ENCODE measurements at places on chromosomes 12 and 14.

GRCh38 chr14:63855281-63855680 lies 2.5 kb downstream of the SYNE2 start:
- DNase-seq, result no peak

DNA sequence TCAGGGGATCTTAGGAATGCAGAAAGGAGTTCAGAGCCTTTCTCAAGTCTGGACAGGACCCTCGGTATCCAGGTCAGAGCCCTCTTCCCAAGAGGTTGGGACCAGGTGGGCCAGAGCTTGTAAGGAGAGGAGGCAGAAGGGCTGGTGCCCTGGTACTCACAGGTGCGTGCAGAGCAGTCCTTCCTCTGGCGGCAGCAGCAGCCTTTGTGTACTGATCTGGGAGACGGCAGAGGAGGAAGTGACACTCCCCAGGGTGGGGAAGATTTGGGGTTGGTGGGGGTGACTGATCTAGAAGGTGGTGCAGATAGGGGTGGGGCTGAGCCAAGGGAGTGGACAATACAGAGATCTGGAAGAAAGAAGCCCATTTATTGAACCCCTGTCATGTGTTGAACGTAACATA lies at the start of gene ITGB7:
Gene ITGB7, minus strand, starts transcription at position 210 of the 400 bp plus-strand sequence. CDS start 6,808 bp downstream, outside the sequence.
- DNase-seq, result no peak

DNA sequence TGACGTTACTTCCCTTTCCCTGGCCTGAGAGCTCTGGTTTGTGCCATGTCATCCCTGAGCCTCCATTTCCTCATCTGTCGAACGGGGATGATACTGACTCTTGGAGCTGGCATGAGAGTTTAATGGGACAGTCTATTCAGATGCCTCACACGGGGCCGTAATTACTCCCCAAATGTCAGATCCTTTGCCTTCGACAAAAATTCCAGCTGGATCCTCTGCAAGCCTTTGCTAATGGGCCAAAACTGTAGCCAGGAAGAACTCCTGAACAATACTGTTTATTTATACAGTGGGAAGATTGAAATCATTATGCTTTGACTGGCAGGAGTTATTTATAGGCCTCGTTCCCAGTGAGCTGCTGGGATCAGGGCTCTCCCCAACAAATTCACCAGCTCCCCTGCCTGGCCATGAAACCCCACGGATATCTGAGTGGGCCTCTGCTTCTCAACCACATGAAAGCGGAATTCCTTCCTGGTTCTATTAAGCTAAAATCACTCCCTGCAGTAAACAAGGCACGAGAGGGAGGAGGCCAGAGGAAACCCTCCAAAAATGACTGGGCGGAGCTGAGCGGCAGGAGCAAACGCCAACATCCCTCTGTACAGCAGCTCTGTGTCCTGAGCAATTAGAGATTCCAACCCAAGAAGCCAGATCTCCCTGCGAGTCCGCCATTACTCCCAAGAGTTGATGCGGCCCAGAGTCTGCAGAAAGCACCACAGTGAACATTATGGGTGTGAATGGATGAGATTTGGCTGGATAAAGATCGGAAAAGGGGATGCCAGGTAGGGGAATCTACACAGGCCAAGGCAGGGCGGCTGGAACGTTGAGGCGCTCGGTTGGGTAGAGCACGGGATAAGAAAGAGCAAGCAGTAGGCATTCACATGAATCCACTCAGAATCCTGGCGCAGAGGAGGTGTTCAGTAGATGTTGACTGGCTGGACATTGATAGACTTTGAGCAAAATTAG lies 326.1 kb downstream of the BCL11B start:
- DNase-seq, result no peak

- DNase-seq, result no peak
Observed at GRCh38 chr14:68797121-68797670, 4.3 kb upstream of the ZFP36L1 start.

DNA sequence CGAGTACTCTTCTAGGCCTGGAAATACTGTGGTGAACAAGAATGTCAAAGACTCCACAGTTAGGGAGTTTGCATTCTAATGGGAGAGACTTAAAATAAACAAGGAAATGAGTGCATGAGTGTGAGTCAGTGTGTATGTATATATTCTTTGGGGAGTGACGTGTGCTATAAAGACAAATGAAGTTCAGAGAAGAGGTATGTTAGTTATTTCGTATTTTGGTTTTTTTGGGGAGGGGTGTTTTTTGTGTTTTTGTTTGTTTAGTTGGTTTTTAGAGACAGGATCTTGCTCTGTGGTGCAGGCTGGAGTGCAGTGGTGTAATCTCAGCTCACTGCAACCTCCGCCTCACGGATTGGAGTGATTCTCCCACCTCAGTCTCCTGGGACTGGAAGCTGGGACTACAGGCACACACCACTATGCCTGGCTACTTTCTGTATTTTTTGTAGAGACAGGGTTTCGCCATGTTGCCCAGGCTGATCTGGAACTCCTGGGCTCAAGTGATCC lies 74.3 kb downstream of the SRGAP1 start:
- peak; percentile 88 for DNase-seq

GRCh38 chr12:68115281-68115680 lies 44.3 kb downstream of the IFNG start:
- DNase-seq, result no peak

DNA sequence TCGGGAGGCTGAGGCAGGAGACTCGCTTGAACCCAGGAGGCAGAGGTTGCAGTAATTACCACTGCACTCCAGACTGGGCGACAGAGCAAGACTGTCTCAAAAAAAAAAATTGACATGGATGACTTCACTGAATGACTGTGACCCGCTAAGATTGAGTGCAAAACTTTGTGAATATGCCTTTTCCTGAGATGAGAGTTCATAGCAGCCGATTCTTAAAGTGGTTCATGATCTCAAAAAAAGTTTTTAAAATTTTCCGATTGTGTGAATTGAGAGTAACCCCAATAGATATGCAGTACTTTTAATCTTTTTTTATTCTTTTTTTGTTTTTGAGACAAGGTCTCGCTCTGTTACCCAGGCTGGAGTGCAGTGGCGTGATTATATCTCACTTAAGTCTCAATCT lies 1.2 kb downstream of the TCTN1 start:
- DNase-seq, result no peak

- no peak for DNase-seq
Observed at GRCh38 chr12:108144080-108144479, 15.0 kb downstream of the WSCD2 start.

- peak; percentile 22 for DNase-seq
Observed at GRCh38 chr12:49553512-49554088, 14.3 kb downstream of the MCRS1 start.

DNA sequence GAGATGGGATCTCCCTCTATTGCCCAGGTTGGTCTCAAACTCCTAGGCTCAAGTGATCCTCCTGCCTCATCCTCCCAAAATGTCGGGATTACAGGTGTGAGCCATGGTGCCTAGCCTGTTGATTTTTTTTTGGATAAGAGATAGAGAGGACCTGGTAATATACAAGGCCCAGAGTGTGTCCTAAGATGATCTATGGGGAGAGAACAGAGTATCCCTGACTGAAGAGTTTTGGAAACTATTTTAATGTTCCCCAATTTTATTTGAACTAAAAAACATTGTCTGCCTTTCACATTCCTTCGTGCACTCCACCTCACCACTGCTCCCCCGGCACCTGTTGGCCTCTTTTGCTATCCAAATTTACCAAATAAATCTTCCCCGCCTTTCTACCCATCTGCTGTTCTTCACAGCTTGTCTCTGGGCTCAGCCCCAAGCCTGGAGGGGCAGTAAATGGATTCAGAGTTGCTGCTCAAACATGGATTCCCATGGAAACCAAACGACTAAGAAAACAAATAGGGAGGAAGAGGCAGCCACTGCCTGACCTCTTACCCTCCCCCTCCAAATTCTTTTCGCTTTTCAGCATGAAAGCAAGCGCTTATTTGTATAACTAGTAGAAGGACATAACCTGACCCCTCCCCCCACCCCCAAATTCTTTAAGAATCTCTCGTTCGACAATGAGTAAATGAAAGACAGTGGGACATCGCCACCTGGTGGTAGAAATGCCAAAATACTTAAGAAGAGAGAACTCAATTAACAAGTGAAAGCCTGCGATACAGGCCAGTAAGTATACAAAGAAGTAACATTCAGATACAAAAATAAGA lies 22.6 kb downstream of the OR10G3 start:
- DNase-seq, result peak; percentile 93

- DNase-seq, result peak; percentile 72
Observed at GRCh38 chr14:32710731-32711680, 227.7 kb upstream of the NPAS3 start.

DNA sequence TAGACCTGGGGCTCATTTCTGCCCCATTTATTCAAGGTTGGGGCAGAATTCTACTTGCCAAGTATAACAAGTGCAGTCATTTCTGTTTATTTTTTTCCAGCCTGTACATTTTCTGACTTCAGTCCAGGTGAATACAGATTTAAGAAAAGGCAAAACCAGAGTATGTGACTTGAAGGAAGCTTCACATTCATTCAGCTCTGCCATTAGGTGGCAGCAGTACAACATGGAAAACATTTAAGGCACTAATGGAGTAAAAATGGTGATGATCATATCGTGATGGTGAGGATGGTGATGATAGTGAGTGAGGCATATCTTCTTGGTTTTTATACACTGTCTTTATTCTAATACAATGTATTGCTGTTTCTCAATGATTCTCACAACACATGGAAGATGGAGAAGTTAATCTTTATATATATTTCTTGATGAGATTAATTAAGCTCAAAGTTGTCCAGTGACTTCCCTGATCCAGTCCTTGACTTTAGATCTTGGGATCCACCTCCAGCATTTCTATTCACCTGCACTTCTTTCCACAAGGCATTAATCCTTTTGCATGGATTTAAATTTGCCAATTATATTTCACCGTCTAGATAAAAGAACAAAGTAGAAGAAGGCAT lies 176.7 kb upstream of the SEL1L start:
- DNase-seq, result peak; percentile 27

DNA sequence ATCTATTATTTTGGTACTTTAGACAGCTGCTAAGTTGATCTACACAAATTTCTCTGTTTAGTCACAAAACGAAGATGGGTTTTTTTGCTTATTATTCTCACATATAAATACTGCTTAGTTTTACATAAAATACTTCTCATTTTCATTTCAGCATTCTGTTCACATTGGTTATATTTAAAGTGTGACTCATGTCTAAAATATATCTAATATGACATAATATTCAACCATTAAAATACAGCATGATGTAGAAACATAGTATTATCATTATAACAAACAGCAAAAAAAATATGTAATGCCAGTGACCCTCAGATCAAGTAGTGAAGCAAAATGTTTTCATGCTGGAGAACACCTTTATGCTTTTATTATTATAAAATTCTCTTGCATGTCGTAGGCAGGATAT lies 63.7 kb downstream of the SH2B3 start:
- no peak for DNase-seq

DNA sequence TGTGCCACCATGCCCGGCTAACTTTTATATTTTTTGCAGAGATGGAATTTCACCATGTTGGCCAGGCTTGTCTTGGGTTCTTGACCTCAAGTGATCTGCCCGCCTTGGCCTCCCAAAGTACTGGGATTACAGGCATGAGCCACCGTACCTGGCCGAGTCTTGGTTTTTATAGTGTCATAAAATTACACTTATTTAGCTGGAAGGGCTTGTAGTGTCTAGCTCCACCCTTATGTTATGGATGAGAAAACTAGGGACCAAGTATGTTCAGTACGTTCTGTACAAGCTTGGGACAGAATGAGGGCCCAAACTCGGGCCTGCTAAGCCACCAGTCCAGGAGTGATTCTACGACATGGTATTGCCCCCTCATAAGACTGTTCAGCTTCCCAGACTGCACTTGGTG lies 35.1 kb downstream of the SYNE2 start:
- no peak for DNase-seq

GRCh38 chr14:63045234-63045611 lies at the start of gene KCNH5:
KCNH5 (minus strand) TSS chr14:63045458; CDS start chr14:63045186, 272 bp downstream.
- peak; percentile 50 for DNase-seq

DNA sequence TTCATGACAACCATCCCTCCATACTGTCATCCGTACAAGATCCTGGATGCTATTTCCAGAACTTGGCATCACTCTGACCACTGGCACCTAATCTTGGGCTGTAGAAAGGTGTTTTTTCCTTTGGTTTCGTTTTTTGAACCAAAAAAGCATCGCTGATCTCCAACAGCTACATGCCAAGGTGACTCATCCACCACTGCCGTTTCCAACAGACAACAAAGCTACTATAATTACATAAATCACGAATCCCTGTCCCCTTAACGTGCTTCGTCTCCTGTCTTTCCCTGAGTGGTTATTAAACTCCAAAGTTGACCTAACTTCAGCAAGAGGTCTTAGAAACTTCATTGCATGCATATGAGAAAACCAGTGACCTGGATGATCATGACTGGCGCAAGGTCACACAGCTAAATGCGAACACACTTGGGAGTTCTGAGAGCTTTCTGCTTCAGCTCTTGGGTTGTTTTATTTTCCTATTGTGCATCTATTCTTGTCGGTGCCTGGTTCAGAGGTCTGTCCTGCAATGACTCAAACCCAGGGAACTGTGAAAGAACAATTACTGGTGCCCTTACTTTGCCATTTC lies 99.9 kb downstream of the PPM1H start:
- peak; percentile 13 for DNase-seq

GRCh38 chr12:49631336-49631907 lies 8.1 kb downstream of the PRPF40B start:
- no peak for DNase-seq

DNA sequence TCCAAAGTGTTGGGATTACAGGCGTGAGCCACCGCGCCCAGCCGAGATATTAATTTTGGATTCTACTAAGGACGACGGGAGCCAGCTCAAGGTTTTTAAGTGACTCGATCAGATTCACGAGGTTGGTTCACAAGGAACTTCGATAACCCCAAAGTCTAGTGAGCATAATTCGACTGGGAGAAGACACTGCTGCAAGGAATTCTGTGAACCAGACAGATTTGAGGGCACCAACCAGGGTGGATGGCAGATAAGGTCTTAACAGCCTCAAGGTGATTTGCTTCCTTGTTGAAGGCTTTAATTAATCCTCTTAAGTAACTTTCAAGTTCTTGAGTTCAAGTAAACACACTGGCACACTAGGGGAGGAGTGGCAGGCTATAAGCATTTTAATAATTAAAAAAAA lies 1.1 kb upstream of the KLHDC2 start:
- no peak for DNase-seq

GRCh38 chr12:8145754-8146441 lies 10.9 kb upstream of the ZNF705A start:
- DNase-seq, result peak; percentile 92

DNA sequence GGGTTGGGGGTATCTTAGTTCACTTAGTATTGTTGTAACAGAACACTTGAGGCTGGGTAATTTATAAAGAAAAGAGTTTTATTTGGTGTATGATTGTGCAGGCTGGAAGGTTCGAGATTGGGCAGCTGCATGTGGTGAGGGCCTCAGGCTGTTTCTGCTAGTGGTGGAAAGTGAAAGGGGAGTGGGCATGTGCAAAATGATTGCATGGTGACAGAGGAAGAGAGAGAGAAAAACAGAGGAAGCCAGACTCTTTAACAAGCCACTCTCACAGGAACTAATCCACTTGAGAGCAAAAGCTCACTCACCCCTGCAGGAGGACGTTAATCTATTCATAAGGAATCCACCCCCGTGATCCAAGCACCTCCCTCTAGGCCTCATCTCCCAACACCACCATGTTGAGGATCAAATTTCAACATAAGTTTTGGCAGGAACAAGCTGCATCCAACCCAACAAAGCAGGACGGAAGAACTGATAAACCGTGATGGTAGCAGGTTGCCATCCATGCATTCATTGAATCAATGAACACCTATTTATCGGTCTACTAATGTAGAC lies 165.0 kb upstream of the GZMB start:
- no peak for DNase-seq

Data from fibroblast of pulmonary artery (primary cell).